Muscle of back (tissue), 13 donors: ENCODE measurements at places on chromosomes 3 and 15.

DNA sequence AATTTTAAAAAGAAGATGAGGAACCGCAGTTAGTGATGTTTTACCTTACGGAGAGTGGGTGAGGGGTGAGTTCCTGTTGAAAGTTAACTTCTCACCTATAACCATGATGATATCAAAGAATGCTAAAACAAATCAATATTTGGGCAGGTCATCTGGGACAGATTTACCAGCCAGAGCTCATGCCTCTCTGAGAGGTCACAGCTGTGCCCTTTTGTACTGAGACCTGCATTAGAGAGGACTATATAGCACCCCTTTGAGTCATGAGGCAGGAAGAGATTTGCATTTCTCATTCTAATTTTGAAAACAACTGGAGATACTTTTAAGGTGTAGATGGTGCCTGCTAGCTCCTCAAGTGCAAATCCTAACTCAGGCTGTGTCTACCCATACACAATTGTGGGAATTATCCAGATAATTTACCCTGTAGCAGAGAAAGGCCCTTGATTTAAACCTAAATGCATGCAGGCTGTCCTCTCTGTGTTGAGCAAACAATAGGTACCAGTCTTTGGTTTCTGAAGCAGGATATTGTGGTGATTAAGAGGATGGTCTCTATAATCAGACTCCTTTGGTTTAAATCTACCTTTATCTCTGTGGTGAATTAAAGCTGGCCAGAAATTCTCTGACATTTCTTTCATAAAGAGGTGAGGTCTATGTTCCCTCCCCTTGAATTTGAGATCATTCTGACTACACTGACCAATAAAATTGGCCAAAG lies 5.8 kb upstream of the TM4SF4 start:
- no peak for DNase-seq

DNA sequence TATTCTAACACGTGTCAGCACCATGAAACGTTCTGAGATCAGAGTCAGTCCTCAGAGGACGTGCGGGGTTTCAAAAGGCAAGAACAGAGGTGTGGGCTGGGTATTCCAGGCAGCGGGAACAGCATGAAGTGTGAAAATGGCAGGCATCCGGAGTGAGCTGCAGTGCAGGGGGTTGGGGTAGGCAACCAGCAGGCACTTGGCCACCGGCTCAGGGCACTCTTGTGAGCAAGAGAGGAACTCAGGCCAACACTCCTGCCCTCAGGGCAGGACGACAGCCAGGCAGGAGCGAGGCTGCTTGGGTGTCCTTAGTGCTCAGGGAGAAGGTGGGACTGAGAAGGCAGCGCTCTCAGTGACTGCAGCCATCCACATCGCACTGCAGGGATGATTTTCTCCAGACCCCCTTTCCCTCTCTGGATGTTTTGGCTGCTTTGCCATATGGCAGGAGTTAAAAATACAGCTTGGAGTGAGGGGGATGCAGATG lies 151.1 kb downstream of the NUP210 start:
- DNase-seq: no peak

- no peak for DNase-seq
These were observed 28.6 kb downstream of the MEGF11 start for GRCh38 chr15:66224946-66225345.

GRCh38 chr3:192884777-192885773 lies 32.6 kb downstream of the MB21D2 start:
- no peak for DNase-seq
